ENCODE measurements at places on chromosomes 1 and 21.
A peak's percentile ranks its signal among the peaks of the same experiment; 100 is the strongest.

GRCh38 chr1:117128323-117129079 is 7.0 kb upstream of the TRIM45 start:
- peak overlapping the region; percentile 95 for H3K27ac ChIP-seq
- DNase-seq = no peak
- peak overlapping the region; percentile 53 for H3K4me3 ChIP-seq
- H3K27me3 ChIP-seq = no peaks in the 10 kb centered on the region

DNA sequence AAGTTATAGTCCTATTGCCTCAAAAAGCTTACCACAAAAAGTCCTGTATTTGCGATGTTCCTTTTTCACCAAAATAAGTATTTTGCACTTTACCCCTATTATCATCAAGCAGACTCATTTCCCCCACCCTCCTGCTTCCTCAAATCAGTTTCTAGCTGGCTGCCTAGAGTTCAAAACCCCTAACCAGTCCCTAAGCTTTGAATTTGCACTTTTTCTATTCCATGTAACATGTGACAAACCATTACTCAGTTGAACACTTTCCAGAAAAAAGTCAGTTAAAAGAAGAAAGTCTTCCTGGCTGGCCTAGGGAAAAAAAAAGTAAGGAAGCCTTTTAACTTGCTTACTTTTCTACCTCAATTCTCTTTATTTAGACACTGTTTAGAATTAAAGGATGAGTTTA is 8.2 kb downstream of the CEP170 start:
- no peak overlapping the region for H3K27ac ChIP-seq
- peaks cover 15% of the 10 kb centered on the region for H3K36me3 ChIP-seq
- H3K4me1 ChIP-seq = peaks cover 22% of the 10 kb centered on the region
- no peak overlapping the region for H3K4me3 ChIP-seq

DNA sequence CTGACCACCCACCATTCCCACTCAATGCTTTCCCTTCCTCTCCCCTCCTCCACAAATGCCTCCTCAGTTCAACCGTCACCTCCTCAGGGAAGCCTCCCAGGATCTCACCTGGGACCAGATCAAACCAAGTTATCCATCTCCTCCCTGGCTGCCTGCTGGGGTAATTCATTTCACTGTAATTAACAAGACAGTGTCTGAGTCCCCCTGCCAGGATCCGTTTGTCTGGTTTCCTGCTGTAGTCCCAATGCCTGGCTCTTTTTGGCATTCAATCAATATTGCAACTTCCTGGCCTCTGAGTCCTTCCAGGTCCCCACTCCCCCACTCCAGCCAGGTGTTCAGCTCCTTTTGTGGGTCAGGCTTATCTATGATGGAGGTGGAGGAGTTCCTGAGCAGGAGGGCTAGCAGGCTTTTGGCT is 687.7 kb downstream of the PTPRU start:
- no peak for DNase-seq
- H3K27me3 ChIP-seq = peaks cover 33% of the 10 kb centered on the region
- no peak overlapping the region for H3K4me3 ChIP-seq
- no peaks in the 10 kb centered on the region for H3K4me1 ChIP-seq
- no peak overlapping the region for H3K27ac ChIP-seq

DNA sequence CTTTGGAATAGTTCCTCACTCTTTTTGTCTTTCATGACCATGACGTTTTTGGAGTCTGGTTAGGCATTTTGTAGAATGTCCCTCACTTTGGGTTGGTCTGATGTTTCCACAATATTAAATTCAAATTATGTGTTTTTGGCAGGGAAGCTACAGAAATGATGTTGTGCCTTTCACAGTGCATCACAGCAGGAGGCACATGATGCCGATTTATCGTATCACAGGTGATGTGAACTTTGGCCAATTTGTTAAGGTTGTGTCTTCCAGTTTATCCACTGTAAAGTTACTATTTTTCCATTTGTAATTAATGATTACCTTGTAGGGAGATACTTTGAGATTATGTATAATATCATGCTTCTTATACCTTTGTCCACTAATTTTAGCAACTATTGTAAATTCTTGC is 114.3 kb downstream of the FGGY start:
- no peak overlapping the region for H3K27ac ChIP-seq
- no peak overlapping the region for H3K4me3 ChIP-seq
- DNase-seq = no peak

- peaks cover 10% of the 10 kb centered on the region for H3K27me3 ChIP-seq
- no peaks in the 10 kb centered on the region for H3K4me1 ChIP-seq
- H3K36me3 ChIP-seq = no peaks in the 10 kb centered on the region
- no peak overlapping the region for H3K27ac ChIP-seq
- H3K4me3 ChIP-seq = no peak overlapping the region
- no peak for DNase-seq
These were observed 21.8 kb upstream of the RIMKLA start for GRCh38 chr1:42358791-42359190.

GRCh38 chr1:23896491-23896890 is 16.7 kb downstream of the CNR2 start:
- peaks cover 39% of the 10 kb centered on the region for H3K27me3 ChIP-seq
- DNase-seq = no peak
- H3K4me3 ChIP-seq = no peak overlapping the region
- H3K4me1 ChIP-seq = no peaks in the 10 kb centered on the region

- H3K27ac ChIP-seq = peak overlapping the region; percentile 100
- peaks cover 56% of the 10 kb centered on the region for H3K4me1 ChIP-seq
- H3K36me3 ChIP-seq = no peaks in the 10 kb centered on the region
These were observed 10.0 kb downstream of the TPM3 start for GRCh38 chr1:154181944-154182343.

- peaks cover 29% of the 10 kb centered on the region for H3K4me1 ChIP-seq
- peaks cover 4% of the 10 kb centered on the region for H3K36me3 ChIP-seq
- no peak overlapping the region for H3K4me3 ChIP-seq
- DNase-seq = no peak
- H3K27ac ChIP-seq = no peak overlapping the region
These were observed 30.1 kb upstream of the ENO1 start for GRCh38 chr1:8908388-8909151.
